ENCODE measurements at places on chromosomes 16 and 17.

- DNase-seq, result no peak
Measured at GRCh38 chr16:66355526-66355925, 11.0 kb upstream of the CDH5 start.

DNA sequence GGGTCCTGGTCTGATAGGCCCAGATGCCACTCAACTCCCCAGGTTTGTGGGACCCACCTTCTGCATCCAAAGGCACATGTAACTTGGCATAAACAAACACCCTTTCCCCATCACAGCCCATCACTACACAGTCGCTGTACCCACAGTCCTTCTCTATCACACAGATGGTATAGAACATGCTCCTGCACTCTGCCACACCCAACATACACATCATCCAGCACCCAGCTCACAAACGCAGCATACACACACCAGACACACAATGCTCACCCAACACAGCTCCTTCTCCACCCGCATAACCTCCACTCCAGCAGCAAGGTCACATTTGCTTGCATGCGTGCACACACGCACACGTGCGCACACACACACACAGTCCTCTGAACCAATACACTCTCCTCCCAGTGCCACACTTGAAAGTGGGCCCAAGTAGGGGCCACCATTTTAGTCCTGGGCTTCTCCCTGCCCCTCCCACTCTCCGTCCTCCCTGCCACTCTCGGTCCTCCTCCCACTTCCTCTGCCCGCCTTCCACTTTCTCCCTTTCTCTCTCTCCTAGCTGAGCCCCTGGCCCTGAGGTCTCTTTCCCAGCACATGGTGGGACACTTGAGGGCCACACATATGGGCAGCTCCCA, 8.5 kb upstream of the TMEM92 start:
- no peak for DNase-seq

DNA sequence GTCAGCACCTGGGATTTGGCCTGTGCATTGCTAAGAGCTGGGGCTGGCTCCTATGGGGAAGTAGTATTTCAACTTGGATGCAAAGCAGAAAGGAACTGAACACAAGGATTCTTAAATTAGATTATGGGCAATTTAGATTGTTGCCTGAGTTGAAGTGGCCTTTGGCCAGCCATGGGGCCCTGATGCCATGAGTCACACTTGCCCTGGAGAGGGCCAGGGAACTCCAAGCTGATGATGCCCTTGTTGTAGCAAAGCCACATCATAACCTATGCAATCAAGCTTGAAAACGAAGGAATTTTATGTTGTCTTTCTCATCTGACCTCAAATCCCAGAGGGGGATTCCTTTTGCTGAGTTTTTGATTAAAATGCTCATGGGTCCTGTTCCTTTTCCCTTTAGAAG, 3.9 kb upstream of the SPATA32 start:
- DNase-seq, result no peak

DNA sequence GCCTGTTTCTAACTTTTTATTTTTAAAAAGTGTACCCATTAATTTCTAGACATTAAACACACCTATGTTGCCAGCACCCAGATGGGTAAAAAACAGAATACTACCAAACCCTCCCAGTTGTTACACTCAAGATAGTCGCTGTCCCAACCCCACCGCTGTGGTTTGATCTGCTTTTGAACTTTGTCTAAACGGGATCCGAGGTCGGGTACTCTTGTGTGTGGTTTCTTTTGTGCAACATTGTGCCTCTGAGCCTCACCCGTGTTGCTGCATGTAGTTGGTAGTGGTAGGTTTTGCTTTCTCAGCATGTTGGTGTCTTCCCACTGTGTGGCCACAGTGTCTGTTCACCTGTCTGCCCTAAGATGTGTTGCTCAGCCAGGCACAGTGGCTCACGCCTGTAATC, 4.3 kb downstream of the KLHL36 start:
- no peak for DNase-seq

DNA sequence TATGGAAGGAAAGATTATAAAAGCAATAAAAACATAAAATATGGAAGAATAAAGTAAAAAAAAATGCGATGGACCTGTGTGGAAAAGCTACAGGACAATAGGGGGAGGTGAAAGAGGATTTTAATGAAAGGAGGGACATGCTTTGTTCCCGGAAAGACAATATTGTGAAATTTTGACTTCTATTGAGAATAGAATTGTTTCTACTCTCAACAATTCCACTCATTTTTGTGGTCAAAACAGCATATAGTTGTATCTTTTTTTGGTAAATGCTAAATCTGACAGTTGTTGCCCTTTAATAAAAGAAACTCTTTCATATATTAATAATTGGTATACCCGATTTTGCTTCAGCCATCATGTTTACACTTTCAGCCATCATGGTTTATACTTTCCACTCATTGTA, 22.9 kb upstream of the APPBP2 start:
- no peak for DNase-seq

- no peak for DNase-seq
Measured at GRCh38 chr17:13589658-13590057, 12.1 kb downstream of the HS3ST3A1 start.

GRCh38 chr17:2138761-2139160, 83.9 kb downstream of the HIC1 start:
- no peak for DNase-seq

DNA sequence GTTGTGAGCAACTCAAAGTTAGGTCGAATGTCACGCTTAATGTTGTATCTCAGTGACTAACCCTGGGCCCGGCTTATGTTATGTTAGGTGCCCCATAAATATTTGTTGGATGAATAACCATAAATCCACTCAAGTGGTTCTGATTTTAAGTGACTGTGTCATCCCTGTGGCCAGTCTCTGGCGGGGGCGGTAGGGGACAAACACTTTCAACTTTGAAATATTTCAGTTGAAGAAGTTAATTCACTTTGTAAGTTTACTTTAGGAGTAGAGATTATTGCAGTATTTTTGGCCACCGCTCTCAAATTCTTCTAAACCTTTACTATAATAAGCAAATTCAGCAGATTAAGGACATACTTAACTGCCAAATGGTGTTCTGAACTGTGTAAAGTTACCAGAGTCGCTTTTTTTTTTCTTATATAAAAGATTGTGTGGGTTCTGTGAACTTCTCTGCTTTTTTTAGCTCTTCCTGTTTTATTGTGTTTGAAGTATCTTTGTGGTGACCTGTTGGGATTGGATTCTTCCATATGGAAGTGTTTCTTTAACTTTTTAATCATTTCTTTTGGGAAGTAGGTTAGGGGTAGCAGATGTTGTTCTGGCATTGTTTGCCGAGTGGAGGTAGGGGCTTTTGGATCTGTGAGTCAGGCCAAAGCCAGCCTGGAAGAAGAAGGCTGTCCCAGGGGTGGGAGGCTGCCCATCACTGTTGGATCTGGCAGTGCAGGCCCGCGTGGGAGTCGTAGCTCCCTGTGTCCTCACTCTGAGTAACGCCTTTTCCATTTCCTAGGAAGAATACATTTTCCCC, 61.4 kb upstream of the TBX2 start:
- no peak for DNase-seq

- no peak for DNase-seq
Measured at GRCh38 chr16:74565378-74565777, 41.5 kb downstream of the GLG1 start.

GRCh38 chr16:55658898-55659420, 3.2 kb downstream of the SLC6A2 start:
- DNase-seq, result peak; percentile 38

- DNase-seq, result no peak
Measured at GRCh38 chr16:89373355-89374110, 116.8 kb downstream of the ANKRD11 start.

DNA sequence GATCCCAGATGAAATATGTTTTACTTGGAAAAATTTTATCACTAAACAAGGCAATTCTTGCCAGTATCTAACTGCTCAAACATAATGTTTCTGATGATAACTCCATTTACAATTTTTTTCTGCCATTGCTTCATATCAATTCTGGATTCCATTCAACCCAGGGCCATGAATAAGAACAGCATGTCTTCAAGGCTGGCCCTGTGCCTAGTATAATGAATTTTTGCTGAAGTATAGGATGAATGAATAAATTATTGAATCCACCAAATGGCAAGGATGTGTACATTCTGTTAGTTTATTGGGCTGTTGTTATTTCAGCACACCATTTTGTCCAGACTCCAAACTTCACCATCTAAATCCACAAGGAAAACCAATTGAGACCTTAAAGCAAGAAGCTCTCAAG, 414.7 kb downstream of the HS3ST3B1 start:
- DNase-seq, result no peak

DNA sequence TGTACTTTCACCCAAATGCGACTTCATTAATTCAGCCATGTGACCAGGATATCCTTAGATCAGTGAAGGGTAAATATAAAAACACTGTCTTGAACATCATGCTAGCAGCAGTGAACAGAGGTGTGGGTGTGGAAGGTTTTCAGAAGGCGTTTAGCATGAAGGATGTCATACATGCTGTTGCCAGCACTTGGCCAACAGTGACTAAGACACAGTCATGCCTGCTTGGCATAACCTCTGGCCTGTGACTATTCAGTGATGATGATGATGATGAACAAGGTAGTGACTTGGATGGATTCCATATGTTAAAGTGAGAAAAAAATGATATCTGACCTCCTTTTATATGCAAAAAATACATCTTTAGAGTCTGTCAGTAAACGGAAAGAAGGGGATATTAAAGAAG, 97.9 kb downstream of the MAP2K4 start:
- no peak for DNase-seq

- DNase-seq, result no peak
Measured at GRCh38 chr16:69417520-69418199, 6.8 kb upstream of the CYB5B start.

GRCh38 chr16:89093602-89094251, at the start of gene ACSF3:
ACSF3 (plus strand) TSS chr16:89093852; CDS start chr16:89100682, 6,830 bp downstream.
- peak; percentile 41 for DNase-seq

- no peak for DNase-seq
Measured at GRCh38 chr16:58789351-58789750, 55.2 kb upstream of the GOT2 start.

DNA sequence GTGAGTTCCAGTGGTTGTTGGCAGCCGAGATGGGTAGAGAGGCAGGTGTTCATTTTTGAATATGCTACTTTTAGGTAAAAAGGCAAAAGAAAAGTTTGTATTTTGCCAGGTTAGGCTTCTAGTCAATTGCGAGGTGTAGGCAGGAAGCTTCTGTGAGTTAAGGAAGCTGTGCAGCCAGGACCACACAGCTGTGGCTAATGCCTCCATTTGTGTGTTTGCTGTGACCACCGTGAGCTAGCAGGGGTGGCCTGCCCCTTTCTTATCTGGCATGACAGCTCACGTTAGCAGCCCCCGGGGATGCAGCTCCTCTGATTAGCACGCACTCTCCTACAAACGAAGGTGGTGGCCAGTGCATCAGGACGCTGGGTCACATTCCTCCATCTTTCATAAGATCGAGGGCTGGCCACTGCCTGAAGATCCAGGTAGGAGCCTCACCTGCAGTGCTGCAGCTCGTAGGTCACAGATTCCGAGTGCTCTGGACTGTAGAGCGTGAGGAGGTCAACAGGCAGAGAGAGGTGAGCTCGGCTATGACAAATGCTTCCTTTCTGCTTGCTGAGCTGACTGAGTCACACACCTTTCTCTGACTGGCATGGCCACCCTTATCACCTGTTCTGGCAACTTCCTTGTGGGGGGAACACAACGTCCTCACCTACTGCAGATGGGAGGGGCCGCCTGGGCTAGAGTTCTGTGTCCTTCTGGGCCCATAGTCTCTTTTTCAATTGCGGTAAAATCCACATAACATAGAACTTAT, 244.4 kb downstream of the HS3ST3B1 start:
- no peak for DNase-seq

DNA sequence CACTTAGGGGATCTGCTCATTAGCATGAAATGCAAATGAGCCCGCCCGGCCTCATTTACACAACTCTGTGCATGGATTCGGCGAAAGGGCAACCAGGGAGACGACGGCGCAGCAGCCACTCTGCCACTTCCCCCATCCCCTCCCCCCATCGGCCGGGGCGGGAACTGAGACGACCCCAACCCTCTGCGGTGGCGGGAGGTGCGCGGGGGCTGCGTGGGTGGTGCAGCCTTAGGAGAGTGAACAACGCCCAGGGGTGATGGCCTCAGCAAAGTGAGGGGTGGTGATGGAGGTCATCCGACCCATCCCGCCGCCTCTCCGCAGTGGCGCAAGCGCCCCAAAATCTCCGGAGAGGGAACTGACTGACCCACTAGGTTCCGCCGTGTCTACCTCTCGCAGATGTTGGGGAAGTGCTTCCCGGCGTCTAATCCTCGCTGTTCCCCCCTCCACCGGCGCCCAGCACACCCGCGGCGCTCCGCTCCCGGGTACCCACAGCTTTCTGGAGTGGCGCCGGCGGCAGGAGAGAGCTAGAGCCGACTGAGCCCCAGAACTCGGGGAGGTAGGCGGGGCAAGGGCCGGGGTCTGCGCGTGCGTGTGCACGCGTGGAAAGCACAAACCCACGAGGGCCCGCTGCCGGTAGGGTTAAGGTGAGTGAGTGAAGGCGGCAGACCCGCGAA, 1.4 kb upstream of the CACNA1G start:
- no peak for DNase-seq

DNA sequence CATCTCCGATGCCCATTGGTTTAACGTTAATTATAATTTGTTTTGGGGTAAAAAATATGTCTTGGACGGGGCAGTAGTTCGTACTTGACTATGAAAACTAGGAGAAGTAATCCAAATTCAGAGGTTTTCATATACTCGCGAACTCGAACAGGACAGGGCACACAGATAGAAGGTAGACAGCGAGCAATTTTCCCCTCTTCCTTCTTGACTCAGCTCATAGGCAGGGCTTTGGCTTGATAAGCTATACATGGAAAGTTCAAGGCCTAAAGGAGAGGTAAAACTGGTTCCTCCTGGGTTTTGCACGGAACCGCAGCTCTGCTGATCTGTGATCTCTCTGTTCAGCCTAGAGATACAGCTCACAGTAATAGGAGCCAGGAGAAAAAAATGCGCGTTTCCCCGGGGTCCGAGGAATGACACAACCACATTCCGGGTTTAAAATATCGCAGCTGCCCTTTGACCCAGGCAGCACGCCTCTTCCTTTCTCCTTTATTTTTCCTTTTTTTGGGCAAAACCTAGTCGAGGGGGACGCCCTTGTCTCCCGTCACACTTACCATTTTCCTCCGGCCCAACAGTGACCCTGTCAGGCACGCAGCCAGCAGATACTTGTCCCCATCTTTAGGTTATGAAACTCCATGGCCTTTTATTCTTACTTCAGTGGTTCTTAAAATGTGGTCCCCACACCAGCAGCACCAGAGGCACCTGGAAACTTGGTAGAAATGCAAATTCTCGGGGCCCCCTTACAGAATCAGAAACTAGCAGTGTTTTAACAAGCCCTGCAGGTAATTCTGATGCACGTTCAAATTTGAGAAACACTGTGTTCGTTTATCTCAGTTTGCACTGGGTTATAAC, 1.7 kb upstream of the LASP1 start:
- DNase-seq, result peak; percentile 78

- DNase-seq, result no peak
Measured at GRCh38 chr17:81394377-81394920, 808 bp upstream of the BAHCC1 start.

GRCh38 chr16:53946746-53947386, 242.9 kb downstream of the FTO start:
- no peak for DNase-seq

DNA sequence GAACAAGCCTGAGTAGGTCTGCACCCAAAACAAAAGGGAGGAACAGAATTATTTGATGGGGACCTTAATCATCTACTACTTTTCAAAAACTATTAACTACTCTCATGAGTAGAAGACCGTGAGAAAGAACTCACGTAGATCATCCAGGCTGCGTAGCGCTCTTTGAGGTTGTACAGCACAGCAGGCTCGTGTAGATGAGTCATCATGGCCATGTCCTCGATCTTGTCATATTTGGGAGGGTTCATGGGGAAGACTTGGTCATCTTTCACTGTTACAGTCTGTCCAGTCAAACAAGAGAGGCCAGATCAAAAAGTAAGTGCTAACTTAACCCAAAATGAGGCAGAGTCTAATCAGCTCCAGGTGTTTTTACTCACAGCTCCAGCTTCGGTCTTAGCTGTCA, 2.3 kb downstream of the MYH1 start:
- DNase-seq, result no peak

- DNase-seq, result peak; percentile 7
Measured at GRCh38 chr17:7703584-7704479, 1.2 kb upstream of the EFNB3 start.

Measured in NCI-H2081 (cell line).